ENCODE measurements at places on chromosomes 7 and 10. TPM values are rescaled to one million over a fixed set of nuclear protein-coding genes. Genes with fewer than 3 reads are reported as not detected.

ZP3 gene
- 0.83 TPM for total RNA-seq

AQP1 gene
- total RNA-seq: 0.18 TPM

INHBA gene
- total RNA-seq: 133 TPM

GPR22 gene
- not detected for total RNA-seq

HOXA7 gene
- 0.18 TPM for total RNA-seq

MRC1 gene
- total RNA-seq: not detected

OR9A4 gene
- not detected for total RNA-seq

RBP4 gene
- not detected for total RNA-seq

GRCh38 chr7:127726476-127726875 lies 74.5 kb downstream of the SND1 start:
- DNase-seq: no peak
- no peaks in the 10 kb centered on the region for H3K27me3 ChIP-seq
- H3K27ac ChIP-seq: no peak overlapping the region

DNA sequence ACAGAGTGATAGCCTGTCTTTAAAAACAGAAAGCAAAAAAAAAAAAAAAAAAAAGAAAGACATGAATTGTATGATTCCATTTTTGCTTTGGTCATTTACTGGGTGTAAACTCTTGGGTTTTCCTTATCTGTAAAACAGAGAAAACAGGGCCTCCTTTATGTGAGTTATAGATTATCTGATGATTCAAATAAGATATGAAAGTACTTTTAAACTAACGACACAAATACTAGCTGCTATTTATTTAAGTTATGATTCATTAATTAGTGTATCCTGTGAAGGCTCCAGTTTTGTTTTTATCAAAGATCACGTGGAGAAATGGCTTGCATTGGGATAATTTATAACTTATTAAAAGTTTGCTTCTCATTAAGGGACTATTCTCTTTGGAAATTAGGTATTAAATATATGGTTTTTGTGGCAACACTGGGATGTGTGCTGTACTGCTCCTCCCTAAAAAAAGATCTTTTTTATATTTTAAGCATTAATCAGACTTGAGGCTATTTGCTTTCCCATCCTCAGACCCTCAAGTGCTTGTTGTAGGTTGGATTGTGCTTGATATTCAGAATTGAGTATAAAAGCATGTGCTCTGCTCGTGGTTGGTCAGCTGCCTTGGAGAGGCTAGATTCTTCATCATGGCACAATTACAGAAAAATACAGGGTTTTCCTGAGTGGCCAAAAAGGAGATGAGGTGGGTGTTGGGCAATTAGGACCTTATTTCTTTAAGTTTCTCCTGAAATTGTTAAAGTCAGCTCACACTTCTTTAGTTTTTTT lies 39.9 kb downstream of the NRG3 start:
- no peak overlapping the region for H3K27ac ChIP-seq
- no peak overlapping the region for H3K4me3 ChIP-seq
- DNase-seq: no peak
- no peaks in the 10 kb centered on the region for H3K4me1 ChIP-seq

DNA sequence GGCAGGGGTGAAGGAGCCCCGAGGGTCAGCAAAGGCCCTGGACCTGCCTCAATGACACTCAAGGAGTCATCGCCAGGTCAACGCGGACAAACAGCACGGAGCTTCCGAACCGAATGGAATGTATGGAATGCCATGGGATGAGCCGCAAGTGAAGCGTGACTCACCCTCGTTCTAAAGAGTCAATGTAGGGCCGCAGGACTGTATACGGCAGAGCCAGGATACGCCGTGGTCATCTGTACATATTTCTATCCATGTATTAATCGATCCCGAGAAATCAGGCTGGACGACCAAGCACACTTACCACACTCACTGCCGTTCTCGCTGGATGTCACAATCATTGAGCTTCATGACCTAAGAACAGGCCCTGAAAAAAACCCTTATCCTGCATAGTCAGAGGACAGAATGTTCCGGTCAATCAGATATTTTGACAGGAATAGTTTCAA lies 4.3 kb downstream of the SNX8 start:
- H3K4me3 ChIP-seq: no peak overlapping the region
- peak overlapping the region; percentile 38 for H3K27ac ChIP-seq
- H3K36me3 ChIP-seq: no peaks in the 10 kb centered on the region
- DNase-seq: peak; percentile 89
- no peaks in the 10 kb centered on the region for H3K27me3 ChIP-seq

DNA sequence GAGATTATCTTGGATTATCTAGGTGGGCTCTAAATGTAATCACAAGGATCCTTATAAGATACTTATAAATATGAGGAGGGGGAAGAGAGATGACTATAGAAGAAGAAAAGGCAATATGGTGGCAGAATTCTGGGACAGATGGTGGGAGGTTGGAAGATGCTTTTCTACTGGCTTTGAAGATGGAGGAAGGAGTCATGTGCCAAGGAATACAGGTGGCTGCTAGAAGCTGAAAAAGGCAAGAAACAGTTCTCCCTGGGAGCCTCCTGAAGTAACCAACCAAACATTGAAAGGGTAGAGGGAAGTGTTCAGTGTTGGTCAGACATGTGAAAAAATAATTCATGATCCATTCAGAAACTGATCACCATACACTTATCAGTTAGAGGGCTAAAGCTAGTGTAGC lies 213.3 kb downstream of the WDR11 start:
- no peaks in the 10 kb centered on the region for H3K4me1 ChIP-seq
- no peak overlapping the region for H3K27ac ChIP-seq
- H3K36me3 ChIP-seq: no peaks in the 10 kb centered on the region

DNA sequence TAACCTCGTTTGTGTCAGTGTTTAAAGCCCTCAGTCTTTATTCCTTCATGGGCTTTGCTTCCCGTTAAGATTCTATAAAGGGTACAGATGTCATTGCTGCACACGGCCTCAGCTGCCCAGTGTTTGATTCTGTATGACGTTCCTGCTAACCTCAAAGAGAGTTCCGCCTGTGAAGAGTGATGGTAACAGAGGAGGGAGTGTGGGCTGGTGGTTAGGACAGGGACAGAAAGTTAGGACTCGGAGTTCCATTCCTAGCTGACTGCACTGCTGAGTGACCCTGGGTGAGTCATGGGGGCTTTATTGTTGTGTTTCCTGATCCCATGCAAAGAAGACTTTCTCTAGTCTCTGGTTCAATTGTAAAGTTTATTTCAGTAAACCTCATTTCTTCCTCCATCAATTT lies 227.1 kb downstream of the DYNC1I1 start:
- no peaks in the 10 kb centered on the region for H3K27me3 ChIP-seq
- no peak overlapping the region for H3K27ac ChIP-seq
- H3K4me3 ChIP-seq: no peak overlapping the region
- H3K4me1 ChIP-seq: no peaks in the 10 kb centered on the region
- H3K36me3 ChIP-seq: no peaks in the 10 kb centered on the region

GRCh38 chr7:137895301-137896221 lies 48.8 kb upstream of the DGKI start:
- H3K4me1 ChIP-seq: no peaks in the 10 kb centered on the region
- no peak overlapping the region for H3K4me3 ChIP-seq
- no peak for DNase-seq
- no peaks in the 10 kb centered on the region for H3K27me3 ChIP-seq

DNA sequence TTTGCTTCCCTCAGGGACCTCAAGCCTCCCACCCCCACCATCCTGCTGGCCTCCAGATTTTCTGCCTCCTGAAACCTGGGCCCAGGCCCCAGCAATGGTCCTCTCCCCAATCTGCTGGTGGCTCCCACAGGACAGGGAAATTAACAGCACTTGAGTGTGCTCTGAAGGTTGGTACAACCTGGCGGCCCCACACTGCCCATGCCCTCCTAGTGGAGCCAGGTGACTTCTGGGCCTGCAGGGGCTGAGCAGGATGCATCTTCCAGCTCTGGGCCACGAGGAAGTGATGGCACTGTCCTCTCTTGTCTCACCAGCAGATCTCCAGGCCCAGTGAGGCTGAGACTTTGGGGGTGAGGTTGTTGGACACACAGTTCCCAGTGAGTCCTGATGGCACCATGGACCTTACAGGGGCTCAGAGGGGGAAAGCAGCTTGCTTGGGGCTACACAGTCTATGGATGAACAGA lies 3.6 kb upstream of the ZMIZ1 start:
- H3K27me3 ChIP-seq: peaks cover 11% of the 10 kb centered on the region
- no peak overlapping the region for H3K27ac ChIP-seq
- no peaks in the 10 kb centered on the region for H3K36me3 ChIP-seq
- H3K4me1 ChIP-seq: peaks cover 3% of the 10 kb centered on the region

DNA sequence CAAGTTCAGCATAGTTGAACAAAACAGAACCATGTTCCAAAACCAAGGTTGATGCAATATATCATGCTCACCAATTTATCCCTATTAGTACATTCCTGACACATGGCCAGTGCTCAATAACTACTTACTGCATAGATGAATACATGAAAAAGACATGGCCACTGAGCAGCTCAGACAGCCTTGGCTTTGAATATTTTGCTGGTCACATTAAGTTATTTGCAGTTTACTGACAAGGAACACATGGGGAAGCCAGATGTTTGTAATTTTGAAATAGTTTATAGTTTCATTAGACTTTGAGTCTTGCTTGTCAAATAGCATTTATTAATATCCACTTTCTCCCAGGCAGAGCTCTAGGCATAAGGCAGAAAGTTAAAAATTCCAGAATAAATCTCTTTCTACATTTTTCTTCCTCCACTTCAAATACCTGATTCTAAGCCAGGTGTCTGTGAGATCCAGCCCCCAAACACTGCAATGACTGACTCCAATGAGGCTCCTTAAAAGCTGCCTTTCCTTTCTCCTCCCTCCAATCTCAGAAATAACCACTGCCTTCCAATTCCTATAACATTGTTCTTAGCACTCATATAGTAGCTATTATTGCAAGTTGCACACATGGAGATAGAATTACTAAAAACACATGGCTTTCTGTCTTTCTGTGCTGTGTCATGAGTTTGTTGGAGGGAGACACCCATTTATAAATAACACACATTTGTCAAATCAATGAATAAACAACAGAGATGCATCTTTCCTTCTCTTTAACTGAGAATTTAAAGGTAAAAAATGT lies 91.3 kb downstream of the PCGF5 start:
- H3K27ac ChIP-seq: peak overlapping the region; percentile 79
- no peak overlapping the region for H3K4me3 ChIP-seq
- H3K27me3 ChIP-seq: peaks cover 8% of the 10 kb centered on the region
- H3K4me1 ChIP-seq: peaks cover 13% of the 10 kb centered on the region
- DNase-seq: peak; percentile 59
- no peaks in the 10 kb centered on the region for H3K36me3 ChIP-seq

DNA sequence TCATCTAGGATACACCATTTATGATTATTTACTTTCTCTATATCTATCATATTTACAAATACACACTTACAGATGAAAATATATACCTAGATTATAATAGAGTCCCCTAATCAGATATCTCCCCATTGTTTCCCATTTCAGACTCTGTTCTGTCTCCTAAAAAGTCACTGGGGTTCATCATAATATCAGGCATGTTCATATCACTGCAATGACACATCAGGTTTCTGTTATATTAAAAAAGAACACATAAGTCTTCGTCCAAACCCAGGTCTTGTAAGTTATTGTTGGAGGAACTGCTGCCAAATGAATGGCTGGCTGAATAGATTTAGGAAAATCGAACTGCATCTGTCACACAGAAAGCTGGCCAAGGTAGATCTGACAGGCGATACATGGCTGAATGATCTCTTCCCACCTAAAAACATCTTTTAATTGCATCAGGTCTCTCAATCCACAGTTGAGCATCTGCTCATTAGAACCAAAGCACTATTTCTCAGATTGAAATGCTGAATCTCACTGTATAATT lies 178.7 kb downstream of the CACNA2D1 start:
- no peaks in the 10 kb centered on the region for H3K36me3 ChIP-seq
- no peaks in the 10 kb centered on the region for H3K27me3 ChIP-seq
- H3K4me3 ChIP-seq: no peak overlapping the region
- H3K27ac ChIP-seq: no peak overlapping the region

- H3K36me3 ChIP-seq: no peaks in the 10 kb centered on the region
- no peak overlapping the region for H3K4me3 ChIP-seq
- H3K4me1 ChIP-seq: peaks cover 4% of the 10 kb centered on the region
- H3K27me3 ChIP-seq: no peaks in the 10 kb centered on the region
- DNase-seq: no peak
Measured at GRCh38 chr10:61744469-61744868, 81.7 kb downstream of the CABCOCO1 start.

DNA sequence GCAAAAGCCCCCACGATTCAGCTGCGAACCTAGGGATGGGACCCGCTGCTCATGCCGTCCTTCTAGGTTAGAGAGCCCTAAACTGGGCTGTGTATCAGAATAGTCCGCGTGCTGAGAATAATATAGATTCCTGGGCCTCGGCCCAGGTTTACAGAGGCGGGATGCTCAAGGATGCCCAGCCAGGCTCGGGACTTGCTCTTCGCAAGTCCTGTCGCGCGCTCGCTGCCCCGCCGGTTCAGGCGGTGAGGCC lies 266 bp upstream of the STMP1 start:
- H3K36me3 ChIP-seq: no peaks in the 10 kb centered on the region
- H3K27me3 ChIP-seq: no peaks in the 10 kb centered on the region
- peak overlapping the region; percentile 28 for H3K27ac ChIP-seq
- peak overlapping the region; percentile 84 for H3K4me3 ChIP-seq
- DNase-seq: no peak

DNA sequence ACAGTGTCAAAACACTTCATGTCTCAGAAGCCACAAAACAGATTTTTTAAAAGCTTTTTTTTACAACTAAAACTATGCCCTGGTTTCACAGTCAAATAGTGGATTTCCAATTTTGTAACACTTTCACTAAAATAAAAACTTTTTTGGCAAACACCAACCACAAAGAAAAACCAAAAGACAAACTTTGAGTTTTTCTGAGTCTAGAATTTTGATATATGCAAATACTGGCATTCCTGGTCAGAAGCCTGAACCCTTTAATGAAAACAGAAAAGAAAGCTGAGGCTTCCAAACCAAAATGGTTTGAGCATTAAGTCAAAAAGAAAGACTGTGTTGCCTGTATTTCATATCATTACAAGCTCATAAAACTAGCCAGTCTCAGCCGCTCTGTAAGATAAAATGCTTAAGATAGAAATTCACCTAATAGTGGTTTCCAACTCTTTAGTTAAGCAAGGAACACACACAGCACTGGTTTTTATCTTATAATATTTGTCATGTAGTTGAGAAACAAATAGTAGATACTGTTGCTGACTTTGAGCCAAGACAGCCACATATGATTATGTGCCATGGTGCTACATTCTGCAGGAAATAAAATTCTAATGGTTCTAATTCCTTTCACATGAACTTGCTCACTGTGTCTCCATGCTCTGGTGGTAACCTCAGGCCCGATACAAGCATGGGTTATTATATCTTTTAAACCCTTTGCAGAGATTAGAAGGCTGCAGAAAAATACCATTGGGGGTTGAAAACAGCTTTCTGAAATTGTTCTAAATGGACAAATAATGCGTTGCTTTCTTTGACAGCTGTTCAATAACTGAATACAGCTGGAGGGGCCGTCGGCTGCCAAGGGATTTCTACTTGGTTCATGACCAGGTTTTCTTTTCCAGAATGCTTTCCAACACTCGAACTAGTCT lies 49.4 kb downstream of the FAM171A1 start:
- H3K4me3 ChIP-seq: no peak overlapping the region
- no peaks in the 10 kb centered on the region for H3K27me3 ChIP-seq
- H3K27ac ChIP-seq: no peak overlapping the region
- no peaks in the 10 kb centered on the region for H3K36me3 ChIP-seq

All from IMR-90 (cell line).